ENCODE measurements at places on chromosomes 7 and 10.

DNA sequence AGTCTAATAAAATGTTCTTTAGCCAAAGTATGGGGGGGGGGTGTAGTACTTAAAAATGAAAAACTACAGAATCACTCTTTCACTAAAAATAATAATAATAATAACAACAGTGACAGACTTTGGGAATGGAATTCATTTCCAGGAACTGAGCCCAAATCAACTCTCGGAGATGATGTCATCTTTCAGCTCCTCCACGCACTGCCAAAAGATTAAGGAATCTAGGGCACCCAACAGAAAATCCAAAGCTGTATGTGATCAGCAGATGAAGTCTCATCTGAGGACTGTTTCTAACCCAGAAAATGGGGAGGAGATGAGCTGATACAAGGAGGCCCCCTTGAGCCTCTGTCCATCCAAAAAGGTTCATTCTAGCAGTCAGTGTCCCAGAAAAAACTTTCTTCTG lies 54.5 kb downstream of the GRB10 start:
- no peak for DNase-seq

DNA sequence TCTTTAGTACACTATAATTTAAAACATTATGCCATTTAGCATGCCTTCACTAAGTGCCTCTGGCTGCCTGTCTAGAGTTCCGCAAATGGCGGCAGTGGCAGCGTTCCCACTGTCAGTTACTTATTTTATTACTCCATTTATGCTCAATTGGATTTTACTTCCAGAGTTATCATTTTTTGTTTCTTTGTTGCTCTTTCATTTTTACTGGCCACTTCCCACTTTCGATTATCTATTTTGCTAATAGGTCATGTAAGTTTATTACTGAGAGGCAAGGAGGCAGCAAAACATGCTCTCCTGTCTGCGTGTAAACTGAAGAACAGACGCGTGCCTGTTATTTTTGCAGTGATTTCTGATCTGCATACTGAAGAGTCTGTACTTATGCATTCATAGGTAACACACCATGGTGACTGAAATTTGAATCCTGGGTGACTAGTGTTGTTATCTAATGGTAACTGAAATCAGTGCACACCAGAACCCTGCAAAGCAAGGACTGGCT lies 23.1 kb downstream of the KDM7A start:
- no peak for DNase-seq

GRCh38 chr10:79186486-79187120 lies 117.8 kb downstream of the ZMIZ1 start:
- no peak for DNase-seq

DNA sequence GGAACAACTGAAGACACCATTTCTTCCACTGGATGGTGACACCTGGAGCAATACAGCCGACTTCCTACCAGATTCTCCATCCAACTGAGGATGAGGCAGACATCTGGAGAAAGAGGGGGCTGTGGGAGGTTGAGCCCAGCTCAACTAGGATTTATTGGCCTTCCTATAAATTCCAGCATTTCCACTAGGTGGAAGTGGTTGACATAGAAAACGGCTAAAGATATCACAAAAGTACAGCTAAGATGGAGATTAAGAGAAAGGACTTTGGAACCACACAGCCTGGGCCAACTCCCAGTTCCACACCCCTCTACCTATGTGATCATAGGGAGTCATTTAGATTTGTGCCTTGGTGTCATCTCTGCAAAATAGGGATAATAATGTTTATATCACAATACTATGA lies 61.3 kb upstream of the CAV2 start:
- no peak for DNase-seq

- no peak for DNase-seq
Measured at GRCh38 chr7:140722254-140722653, 25.7 kb downstream of the NDUFB2 start.

DNA sequence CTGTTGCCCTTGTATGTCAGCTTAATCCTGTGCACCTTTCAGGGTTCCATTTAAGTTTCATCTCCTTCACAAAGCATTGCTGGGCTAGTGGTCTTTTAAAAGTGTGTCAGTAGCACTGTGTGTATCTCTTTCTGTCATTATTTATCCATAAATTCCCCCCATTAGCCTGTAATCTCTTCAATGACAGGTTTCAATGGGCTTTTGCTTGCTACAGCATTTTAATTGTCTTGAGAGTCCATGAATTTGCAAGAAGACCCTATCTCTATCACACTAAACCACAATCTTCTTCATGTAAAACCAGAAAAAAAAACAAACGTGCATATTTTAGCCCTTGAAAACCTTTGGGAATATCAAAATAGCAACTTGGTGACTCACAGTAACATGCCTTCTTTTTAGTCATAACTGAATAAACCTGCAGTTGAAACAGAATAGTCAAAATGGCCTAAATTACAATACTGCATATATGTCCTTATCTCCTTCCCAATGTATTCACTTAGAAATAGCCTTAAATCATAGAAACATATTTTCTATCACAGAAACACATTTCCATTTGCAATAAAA lies 118.6 kb downstream of the PON1 start:
- no peak for DNase-seq

DNA sequence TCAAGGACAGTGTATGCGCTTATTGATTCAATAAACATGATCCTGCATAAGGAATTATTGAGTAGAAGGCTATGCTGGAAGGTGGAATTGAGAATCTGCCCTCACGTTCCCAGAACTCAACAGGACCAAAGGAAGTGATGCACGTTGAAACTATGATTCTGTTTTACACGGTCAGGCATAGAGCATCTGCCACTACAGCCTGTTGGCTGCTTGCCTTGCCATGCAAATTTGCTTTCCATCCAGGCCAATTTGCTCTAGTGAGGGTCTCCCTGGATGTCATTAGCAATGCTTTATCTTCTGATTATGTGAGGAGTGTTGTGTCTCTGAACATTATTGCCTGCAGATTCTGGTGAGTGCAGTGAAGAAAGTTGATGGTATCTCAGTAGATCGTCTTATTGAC lies 132.9 kb downstream of the ADRA2A start:
- DNase-seq = no peak

DNA sequence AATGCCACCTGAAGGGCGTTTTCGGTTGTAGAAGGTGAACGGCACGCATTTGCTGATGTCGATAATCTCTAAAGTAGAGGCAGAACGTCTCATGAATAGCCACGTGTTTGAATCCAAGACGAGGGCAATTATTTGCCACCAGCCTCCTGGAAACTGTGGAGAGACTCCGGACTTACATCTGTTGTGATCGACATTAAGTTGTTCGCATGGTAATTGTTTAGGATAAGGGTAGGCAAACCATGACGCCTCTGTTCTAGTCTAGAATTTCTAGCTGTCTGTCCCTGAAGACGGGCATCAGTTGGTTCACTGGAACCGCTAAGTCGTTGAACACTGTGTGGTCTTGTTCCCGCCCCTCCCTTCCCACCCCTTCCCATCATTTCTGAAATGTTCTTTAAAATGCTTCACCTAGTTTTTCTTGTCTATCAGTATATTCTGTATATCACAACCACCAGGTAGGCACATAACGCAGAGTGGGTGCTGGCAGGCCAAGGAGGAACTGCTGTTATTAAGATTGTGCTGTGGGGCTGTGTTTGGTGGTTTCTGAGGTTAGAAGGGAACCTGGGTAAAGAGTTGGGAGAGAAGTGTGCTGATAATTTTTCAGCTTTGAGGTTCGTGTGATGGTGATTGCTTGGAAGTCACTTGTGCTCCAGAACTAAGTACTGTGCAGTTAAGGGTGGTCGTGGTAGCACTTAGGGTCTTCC lies 1.2 kb downstream of the UBE3C start:
- no peak for DNase-seq

GRCh38 chr7:95772771-95773581 lies 622 bp downstream of the DYNC1I1 start:
- DNase-seq = no peak

DNA sequence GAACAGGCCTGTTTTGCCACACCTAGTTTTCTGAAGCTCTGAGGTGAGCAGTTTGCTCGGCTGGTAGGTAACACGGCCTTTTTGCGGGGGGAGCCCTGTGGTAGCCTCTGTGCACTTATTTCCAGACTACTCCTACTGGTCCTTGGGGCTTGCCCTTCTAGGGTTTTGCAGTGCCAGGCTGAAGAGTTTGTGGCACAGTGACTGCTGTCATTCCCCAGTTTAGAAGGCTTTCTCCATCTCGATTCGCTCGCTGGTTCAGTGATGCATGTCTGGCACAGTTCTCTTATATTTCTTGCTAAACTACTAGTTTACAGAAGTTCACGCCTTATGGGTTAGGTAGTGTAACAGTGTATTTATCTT lies 711 bp downstream of the KIF20B start:
- no peak for DNase-seq

DNA sequence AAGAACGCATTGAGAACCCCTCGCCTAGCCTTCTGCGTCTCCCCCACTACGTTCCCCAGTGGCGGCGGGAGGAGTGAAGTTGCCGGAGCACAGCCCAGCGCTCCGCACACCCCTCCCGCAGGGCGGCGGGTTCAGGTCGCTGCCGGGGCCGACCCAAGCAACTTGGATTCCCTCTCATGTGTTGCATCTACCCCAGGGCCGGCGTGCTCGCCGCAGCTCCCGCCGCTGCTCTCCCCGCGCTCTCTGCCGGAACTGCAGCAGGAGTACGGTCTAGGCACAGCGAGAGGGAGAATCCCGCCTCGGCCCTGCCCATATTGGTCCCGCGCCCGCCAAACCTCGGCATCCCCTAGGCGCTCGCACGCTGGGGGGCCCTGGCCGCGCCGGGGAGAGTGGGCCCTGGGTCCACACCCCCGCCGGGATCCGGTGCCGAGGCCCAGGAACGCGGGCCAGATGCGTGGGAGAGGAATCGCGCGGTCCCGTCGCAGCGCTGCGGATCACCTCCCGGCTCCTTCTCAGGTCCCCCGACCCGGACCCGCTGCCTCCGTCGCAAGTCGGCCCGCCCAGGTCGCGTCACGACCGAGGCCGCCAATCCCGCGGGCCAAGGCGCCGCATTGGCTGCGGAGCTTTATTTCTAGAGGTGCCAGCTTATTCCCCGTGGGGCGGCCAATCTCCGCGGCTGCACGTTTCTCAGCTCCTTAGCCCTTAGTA lies 648 bp upstream of the TMEM243 start:
- peak; percentile 74 for DNase-seq

DNA sequence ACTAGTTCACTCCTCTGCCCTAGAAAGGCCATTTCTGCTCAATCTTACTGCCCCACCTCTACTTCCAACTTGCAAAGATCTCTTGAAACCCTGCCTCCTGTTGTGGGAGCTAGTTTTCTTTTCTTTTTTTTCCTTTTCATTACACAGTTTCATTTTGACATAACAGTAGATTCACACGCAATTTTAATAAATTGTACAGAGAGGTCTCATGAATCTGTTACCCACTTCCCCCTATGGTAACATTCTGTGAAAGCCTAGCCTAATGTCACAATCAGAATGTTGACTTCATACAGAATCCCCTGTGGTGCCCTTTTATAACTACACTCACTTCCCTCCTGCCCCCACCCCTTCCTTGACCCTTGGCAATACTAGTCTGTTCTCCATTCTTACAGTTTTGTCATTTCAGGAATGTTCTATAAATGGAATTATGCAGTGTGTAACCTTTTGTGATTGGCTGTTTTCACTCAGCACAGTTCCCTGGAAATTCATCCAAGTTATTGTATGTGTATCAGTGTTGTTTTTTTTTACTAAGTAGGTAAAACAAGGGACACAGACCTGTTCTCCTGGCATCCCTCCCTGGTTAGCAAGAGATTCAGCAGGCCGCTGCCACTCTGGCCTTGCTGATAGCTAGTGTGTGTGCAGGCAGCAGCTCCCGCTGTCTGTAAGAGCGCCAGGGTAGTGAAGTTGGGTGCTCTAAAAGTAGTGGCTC lies 21.5 kb downstream of the CHST3 start:
- no peak for DNase-seq

DNA sequence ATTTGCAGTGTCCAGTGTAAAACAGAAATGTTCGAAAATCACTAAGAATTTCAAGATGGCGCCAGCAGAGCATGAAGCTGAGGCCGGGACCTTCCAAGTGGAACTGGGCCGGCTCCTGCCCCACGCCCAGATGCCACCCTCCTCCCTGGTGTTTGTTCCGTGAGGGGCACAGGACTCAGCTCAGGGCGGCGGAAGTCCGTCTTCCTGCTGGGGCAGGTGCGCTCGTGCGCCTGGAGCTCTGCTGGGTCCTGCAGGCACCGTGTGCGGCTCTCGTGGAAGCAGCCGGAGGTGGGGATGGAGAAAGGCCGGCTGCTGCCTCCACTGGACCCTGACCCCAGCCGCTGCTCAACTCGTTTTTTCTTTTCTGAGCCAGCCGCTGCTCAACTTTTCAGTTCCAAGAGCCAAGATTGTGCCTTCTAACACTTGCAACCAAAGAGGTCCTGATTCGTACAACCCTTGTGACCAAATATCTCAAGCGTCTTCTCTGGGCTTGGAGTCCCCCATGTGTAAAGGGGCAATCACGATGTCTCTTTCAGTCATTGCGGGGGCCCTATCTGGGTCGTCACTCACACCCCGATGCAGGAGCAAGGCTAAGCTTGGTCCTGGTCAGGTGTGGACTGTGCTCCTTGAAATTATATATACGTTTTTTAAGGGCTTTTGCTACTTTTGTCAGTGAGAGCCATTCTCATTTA lies 334.4 kb downstream of the ADARB2 start:
- no peak for DNase-seq

DNA sequence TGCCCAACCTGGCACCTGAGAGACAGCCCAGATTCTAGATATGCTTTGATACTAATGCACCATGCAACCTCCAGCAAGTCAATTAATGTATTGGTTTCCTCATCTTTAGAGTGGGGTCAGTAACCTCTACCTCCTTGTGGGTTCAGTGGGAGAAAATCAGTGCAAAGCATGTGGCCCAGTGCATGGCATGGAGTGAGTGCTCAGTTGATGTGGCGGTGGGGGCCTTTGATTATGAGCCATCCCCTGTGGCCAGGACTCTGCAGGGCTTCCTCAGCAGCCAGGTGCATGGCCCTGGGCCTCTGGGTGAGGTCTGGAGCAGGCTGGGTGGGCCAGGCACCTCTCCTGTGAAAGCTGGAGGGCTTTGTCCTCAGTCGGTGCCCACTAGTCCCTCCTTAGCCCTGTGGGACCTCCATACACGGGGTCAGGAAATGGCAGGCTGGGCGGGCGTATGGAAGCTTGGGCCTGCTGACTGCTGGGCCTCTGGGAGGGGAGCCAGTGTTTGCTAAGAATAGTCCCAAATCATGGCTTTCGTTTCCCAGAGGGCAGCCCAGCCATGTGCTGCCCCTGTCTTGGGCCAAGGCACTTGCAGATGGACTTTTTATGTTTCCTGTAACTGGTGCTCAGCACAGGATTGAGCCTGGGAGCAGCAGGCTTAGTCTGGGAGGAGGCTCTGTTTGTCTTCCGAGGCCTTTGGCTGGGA lies 3.4 kb downstream of the PALD1 start:
- DNase-seq = no peak

DNA sequence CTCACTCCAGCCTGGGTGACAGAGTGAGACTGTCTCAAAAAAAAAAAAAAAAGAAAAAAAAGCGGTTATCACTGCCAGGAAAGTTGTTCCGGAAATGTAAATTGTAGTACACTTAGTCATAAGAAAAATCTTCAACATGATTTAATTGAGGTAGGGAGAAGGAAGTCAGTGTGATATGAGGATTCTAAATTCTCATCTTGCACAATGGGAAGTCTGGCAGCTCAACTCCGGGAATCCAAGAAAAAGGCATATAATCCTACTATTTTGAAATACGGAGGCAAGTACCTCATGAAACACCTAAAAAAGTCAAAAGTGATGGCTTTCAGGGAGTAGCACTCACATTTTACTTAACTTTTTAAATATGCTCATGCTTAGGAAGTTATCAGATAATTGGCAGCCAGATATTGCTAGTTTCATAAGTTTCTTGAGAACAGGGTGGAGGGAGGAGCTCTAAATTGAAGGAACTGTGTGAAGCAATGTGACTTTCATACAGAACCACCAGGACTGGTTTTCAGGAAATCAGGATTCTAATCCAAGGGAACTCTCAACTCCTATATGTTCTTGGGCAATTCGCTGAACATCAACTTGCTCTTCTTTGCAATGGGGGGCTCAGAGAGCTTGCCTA lies 2.7 kb upstream of the C7orf25 start:
- no peak for DNase-seq
